ENCODE measurements at places on chromosomes 11 and 22.

DNA sequence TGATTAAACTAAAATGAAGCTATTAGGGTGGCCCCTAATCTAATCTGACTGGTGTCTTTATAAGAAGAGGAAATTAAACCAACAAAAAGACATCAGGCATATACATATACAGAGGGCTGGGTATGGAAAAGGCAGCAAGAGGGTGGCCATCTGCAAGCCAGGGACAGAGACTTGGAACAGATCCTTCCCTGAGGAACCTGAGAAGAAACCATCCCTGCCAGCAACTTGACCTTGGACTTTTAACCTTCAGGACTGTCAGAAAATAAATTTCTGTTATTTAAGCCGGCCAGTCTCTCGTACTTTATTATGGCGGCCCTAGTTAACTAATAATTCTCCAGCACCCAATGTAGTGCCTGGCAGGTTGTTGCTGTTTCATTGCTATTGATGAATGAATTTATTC is 361.5 kb upstream of the PDGFD start:
- no peak for DNase-seq

- DNase-seq = no peak
These were observed 122.9 kb upstream of the ARHGAP20 start for GRCh38 chr11:110835106-110835505.

- DNase-seq = no peak
These were observed 6.1 kb downstream of the ARHGAP8 start for GRCh38 chr22:44758344-44758973.

DNA sequence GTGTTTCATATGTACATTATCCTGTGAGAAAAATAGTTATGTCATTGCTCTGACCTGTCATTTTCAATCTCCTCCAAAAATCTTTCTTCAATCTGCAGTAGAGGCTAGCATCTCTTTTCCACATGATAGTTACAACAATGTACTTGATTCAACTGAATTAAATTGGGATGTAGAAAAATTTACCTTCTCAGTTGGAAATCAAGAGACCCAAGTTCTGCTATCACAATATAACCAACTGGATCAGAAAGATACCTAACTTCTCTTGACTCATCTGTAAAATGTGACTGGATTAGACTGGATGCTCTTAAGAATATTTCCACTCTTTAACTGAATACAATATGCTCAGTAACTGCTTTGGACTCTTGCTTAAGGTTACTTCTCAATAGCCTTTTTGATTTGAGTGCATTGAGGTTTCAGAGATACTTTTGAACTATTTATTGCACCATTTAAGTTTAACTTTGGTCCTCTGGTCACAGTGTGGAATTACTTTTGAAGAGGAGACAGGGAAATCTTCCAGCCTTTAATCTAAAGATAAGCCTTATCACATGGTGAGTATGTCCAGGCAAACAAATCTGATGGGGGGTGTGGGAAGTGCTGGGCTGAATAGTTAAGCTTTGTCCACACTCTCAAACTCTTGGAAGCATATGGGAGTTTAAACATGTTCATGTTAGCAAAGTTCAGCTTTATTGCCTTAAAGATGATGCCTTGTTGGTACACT is 82.3 kb downstream of the YAP1 start:
- no peak for DNase-seq

DNA sequence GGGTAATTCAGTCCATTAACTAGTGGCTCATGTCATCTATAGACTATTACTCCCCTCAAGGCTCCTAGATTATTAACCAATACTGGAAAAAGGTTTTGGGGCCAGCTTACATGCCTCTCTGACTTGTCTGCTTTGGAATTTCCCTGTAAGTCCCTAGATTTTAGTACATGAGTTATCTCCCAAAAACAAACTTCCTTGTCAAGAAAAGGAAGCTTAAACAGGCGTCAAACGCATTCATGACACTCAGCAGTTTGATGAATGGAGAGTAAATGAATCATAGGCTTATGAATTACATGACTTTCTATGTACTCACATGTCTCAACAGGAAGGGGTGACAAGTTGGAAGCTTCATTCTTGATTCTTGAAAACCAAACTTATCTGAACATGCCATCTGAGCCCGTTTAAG is 70.8 kb downstream of the BLID start:
- no peak for DNase-seq

Measured in NCI-H1436 (cell line).